Activated gamma-delta T cell treated with Interleukin-2 at 50 U/mL for 16 hours (primary cell): ENCODE measurements at places on chromosomes 1 and 21.

DNA sequence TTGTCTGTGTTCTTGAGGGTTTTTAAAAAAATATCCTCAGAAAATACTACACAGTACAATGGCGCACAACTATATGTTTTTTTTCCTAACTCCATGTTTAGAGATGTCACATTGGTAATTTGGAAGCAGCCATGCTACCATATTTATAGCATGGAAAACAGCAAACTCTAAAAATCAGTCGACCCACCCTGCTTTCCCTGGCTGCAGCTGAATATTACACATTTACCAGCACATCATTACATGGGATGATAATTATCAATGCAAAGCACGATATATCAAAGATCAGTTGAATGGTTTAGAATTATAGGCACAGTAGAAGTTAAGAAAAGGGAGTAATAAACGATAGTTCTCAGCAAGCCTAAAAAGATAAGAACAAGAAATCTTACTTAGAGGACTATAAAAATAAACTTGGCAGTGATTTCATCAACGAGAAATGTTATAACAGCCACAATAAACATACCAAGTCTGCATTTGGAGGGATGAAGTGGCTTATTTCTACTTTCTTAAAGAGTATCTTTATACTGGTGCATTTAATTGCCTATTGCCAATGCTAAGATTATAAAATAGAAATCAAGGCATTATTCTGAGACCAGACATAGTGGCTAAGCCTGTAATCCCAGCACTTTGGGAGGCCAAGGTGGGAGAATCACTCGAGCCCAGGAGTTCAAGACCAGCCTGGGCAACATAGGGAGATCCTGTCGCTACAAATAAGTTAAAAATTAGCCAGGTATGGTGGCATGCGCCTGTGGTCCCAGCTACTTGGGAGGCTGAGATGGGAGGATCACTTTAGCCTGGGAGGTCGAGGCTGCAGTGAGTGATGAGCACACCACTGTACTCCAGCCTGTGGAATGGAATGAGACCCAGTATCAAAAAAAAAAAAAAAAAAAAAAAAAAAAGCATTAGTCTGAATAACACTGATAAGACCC, 43.4 kb downstream of the WDR64 start:
- no peak for DNase-seq

DNA sequence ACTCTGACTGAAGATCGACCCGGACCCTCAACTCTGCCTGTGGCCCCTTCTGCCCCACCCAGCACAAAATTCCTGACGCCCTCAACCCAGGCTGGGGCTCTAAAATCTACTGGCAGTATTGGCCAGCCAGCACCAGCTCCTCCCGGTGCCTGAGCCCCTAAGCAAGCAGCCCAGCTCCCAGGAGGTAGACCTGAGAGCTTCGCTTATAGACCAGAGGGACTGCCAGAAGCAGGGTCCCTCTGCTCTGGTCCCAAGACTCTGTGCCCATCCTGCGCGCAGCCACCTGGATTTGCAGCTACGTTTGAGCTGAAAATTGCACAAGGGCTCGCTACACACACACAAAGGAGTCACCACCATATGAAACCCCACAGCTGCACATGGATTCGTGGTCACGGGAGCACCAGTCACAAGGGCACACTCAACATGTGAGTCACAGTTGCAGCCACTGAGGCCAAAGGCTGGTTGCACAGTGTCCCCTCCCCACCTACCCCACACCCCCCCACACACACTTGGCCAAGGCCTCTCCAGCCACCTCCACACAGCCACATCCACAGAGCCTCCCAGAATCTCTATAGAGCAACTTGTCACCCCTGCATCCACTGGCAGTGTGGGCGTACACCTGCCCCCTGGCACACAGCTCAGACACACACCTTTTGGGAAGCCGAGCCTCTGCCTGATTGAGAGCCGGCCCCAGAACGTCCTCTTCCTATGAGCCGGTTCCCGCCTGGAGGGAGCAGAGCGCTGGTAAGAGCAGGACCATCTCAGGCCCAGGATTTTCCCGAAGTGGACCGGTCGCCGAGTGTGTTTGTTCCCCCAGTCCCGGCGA, 1.1 kb upstream of the DMBX1 start:
- no peak for DNase-seq

DNA sequence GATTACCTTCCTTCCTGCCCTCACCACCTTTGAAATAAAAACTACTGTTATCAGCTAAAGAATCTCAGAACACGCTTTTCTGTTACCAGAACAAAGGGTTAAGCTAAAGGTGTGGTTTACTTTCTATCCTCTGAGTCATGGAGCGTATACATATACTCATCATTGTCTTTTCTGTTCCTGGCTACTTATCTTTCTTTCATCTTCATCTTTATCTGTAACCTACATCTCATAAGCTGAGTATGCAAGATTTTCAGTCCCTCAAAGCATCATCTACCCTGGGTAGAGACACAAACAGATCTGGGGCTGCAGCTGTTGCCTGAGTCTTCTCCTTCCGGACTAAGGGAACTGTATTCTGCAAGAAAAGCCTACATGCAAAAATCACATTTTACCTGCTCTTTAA, 75.6 kb downstream of the LMO4 start:
- no peak for DNase-seq

GRCh38 chr1:221840511-221841243, 98.8 kb upstream of the DUSP10 start:
- DNase-seq: no peak

GRCh38 chr1:30272277-30273020, 450.9 kb downstream of the MATN1 start:
- no peak for DNase-seq

DNA sequence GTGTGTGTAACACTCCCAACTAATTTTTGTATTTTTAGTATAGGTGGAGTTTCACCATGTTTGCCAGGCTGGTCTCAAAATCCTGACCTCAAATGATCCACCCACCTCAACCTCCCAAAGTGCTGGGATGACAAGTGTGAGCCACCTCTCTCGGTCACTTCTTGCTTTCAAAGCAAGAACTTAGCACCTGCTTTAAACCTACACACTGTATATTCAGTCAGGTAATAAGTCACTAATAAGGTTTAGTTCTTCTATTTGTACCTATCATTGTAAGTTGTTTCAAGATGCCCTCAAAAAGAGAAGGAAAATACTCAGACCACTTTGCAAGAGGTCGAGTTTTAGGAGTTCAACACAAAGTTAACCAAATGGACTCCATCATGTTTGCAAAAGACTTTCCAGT, 431.3 kb downstream of the MRPL39 start:
- no peak for DNase-seq

DNA sequence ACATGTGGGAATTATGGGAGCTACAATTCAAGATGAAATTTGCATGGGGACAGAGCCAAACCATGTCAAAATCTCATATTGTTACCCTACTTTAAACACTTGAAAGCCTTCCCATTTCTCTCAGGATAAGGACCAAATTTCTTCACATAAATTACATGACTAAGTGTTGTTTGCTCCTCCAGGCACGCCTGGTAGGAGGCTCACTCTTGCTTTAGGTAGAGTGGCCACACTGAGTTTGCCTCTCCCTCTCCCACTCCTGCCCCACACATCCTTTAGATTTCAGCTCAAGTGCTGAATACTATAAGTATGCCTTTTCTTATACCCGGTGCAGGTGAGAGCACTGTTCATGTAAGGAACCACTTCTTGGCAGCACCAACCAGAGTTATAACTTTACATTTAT, 279.1 kb downstream of the DNM3 start:
- DNase-seq: no peak

DNA sequence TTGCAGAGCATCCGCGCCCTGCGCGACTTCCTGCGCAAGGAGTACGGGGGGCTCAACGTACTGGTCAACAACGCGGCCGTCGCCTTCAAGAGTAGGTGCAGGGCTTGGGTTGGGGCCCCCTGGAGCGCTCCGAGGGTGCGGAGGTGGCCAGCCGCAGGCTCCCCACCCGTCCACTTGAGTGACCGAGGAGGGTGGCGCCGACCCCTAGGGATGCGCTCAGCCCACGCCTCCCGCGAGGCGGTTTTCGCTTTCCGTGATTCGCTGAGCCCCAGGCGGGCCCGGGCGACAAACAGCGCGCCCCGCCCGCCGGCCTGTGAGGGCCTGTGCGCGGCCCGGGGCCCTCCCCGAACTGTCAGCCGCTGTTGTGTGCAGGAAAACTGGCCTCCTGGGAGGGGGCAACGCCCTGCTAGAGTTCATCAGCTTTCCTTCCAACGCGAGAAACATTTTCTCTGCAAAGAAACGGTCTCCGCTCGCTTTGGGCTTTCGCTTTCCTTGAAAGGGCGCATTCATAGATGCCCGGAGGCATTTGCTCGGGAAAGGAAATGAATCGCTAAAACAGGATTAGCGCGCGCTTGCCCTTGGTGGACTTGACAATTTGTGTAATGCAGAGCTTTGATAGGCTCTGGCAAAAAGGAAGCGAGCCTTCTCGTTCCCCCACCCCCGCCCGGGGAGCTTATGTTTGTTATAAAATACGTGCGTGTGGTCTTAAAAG, 668 bp downstream of the CBR3 start:
- peak; percentile 38 for DNase-seq

- DNase-seq: no peak
These were observed 450.0 kb downstream of the USP25 start for GRCh38 chr21:16179773-16180172.

DNA sequence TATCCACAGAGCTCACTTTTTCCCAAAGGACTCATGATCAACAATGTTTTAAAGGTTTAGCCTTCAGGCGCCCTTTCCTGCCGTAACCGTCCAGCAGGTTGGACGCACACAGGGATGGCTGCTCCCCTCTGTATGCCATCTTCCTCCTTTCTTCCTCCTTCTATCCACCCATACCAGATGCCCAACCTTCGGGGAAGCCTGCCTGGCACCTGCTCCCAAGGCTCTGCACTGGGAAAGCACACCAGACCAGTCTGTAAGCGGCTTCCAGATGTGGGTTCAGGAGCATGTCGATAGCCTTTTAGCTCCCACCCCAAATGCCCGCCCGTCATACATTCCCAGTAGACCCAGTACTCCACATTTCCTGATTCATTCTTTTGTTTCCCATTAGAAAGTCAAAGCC, 52.9 kb downstream of the STUM start:
- no peak for DNase-seq

DNA sequence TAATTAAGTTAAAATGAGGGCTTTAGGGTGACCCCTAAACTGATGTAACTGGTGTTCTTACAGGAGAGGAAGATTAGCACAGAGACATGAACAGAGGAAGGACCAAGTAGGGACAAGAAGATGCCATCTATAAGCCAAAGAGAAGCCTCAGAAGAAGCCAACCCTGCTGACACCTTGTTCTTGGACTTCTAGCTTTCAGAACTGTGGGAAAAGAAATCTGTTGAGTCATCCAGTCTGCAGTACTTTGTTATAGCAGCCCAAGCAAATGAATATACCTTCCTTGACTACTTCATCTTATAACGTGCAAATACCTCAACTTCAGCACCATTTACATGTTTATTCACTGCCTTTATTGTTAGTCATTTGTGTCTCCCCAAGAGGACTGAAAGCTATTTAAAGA, 3.4 kb downstream of the ZBTB21 start:
- DNase-seq: no peak

DNA sequence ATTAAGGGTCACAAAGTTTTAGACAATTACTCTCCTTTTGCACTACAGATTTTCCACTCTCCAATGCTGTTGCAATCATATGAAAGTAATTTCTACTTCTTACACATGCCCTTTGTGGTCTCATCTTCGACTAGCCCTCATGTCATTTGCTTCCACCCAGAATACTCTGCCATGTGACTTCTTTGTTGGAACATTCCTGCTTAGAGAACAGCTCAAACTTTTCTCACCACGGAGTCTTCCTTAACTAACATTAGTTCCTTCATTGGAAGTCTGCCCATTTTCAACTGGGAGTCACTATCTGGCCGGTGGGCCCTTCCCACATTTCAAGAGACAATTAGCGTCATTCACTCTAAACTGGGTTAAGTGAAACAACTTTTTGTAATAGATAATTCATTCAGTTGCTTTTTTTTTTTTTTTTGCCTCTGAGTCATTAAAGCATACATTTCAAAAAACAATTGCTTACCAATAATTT, 142.6 kb upstream of the PALMD start:
- no peak for DNase-seq

- no peak for DNase-seq
These were observed at the start of gene TINAGL1 for GRCh38 chr1:31576201-31576669. Gene TINAGL1 (plus strand): TSS chr1:31576515. CDS start chr1:31577149, 634 bp downstream.

GRCh38 chr1:208974717-208975116, 608.8 kb upstream of the CAMK1G start:
- DNase-seq: no peak

GRCh38 chr21:24897883-24898282, 709.4 kb downstream of the MRPL39 start:
- DNase-seq: no peak

- DNase-seq: no peak
These were observed 441.6 kb downstream of the OMA1 start for GRCh38 chr1:58104960-58105359.

DNA sequence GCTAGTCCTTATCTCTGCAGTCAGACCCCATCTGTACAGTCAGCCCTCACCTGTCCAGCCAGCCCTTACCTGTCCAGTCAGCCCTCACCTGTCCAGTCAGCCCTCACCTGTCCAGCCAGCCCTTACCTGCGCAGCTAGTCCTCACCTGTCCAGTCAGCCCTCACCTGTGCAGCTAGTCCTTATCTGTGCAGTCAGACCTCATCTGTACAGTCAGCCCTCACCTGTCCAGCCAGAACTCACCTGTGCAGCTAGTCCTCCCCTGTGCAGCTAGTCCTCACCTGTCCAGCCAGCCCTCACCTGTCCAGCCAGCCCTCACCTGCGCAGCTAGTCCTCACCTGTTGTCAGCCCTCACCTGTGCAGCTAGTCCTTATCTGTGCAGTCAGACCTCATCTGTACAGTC, 506.8 kb downstream of the NPHP4 start:
- DNase-seq: no peak

DNA sequence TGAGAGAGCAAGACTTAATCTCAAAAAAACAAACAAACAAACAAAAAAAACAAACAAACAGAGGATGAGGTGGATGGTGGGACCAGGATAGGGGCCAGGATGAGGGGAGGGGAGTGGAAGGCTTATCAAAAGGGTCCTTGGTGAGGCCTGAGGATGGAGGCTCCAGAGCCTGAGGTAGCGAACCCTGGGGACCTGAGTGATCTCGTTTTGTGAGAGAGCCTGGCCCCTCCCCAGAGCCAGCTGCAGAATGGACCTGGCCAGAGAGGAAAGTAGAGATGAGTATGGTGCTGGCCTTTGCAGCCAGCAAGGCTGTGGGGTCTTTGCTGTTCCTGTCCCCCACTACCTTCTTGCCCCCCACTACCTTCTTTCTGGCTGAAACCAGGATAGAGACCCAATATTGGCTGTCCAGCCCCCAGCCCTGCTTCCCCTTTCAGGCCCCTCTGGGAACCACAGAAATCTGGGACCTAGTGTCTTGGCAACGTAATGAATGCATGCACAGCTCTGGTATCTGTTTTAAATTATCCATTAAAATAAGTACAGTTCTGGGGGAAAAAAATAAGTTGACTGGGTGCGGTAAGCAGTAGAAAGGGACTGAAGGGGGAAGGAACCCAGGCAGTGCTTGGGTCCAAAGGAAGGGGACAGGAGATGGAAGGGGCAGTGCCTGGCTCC, 1.1 kb upstream of the LMNA start:
- no peak for DNase-seq

DNA sequence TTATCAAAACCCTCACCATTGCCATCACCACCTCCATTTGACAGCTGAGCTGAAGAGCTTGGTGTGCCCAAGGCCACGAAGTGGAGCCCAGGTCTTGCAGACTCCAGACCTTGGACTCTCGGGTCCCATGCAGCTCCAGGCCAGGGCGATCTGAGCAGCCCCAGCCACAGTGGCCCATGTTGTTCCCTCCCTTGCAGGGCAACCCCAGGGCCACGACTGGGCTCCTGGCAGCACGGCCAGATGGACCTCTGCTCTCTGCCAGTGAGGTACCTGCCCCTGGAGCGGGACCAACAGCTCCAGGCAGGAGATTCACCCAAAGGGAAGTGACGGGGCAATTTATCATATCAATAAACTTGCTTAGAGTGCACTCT, 182.7 kb upstream of the VAMP3 start:
- DNase-seq: no peak

- no peak for DNase-seq
These were observed 53.1 kb downstream of the NBPF6 start for GRCh38 chr1:108503062-108503733.
